Nucleus accumbens (tissue), 56 donors: ENCODE measurements at places on chromosomes 16 and 17.

DNA sequence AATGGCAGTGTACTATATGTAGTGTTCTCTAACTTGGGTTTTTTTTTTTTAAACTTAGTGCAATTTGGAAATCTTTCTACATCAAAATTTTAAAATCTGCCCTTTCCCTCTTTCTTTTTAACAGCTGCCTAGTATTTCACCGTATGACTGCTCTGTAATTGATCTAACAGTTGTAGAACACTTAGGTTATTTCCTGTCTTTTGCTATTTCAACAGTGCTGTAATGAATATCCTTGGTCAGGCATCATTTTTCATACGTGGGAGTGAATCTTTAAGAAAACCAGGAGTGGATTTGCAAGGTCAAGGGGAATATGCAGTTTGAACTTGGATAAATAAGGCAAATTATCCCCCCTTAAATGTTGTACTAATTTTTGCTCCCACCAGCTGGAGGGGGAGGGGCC, 3.8 kb downstream of the NLRC5 start:
- no peak for DNase-seq

DNA sequence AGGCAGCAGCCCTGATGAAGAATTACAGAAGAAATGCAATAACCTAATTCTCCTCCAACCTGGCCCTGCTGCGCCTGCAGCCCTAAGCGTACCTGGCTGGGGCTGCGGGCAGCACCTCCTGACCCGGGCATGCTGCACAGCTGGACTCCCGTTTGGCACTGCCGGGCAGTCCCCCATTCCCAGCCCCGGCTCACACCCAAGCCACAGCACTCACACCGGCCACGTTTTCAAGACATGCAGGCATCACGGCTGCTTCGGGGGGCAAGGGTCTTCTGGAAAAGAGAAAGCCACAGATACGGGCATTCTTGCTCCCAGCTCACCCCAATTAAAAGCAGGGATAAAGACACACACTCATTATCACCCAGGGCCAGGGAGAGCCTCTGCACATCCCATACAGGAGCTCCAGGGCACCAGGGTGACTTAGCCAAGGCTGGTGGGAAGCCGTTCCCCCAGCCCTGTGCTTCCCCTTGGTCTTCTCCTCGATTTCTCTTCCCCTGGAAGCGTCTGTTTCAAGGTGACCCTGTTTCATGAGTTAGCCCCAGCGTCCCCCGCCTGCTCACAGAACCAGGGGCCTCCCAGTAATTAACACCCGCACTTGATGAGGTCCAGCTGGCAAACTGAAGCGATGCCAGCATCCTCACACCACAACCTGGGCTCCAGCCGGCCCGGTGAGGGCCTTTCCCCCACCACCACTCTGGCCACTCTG, 216.7 kb downstream of the C16orf78 start:
- no peak for DNase-seq

DNA sequence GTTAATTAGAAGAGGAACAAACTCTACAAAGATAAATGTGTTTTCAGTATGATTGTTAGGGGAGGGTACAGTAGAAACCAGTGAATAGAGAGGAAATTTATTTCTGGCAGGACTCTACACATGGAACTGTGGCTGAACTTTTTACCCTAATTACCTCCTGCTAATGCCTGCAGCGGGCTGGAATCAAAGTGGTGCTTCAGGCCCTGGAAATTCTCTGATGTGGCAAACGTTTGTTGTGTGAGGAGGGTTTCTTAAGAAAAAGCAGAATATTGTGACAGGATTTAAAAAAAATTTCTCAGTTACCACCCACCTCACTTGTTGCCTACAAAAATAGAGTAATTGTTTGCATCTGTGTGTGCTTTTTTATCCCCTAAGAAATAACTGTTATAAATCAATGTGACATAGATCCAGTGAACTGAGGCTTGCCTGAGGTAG, 154.5 kb downstream of the BCAS3 start:
- no peak for DNase-seq

GRCh38 chr17:21300601-21301571, 16.4 kb downstream of the MAP2K3 start:
- no peak for DNase-seq

DNA sequence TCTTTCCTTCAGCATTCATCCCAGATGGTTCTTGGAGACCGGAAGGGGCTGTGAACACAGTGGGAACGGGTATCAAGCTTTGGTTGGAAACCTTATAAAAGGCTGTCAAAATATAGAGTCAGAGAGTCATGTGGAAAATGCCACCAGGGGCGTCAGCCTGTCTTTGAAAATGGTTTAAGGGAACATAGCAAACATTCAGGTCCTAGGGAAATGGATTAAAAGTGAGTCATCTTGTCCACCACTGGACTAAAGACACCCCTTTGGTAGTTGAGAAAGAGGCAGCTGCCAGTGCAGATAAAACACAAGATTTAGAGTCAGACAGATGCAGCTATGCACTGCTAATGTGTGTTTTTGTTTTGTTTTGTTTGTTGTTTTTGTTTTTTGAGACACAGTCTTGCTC, 47.8 kb upstream of the BCO1 start:
- DNase-seq, result no peak

DNA sequence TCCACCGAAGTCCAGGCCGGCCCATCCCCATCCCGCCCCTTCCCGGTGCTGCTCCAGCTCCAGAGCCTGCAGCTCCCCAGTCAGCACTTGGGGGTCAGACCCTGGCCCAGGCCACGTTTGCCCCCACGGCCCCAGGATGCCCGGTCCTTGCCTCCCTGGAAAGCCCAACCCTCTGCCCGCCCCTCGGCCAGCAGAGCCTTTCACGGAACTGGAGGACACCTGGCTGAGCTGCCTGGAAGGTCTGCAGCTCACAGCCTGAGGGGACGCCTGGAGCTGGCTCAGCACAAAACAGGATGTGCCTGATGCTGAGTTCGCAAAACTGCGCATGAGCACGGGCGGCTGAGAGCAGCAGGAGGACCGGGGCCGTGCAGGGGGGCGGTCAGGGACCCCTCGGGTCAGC, 29.7 kb upstream of the SSTR5 start:
- no peak for DNase-seq

DNA sequence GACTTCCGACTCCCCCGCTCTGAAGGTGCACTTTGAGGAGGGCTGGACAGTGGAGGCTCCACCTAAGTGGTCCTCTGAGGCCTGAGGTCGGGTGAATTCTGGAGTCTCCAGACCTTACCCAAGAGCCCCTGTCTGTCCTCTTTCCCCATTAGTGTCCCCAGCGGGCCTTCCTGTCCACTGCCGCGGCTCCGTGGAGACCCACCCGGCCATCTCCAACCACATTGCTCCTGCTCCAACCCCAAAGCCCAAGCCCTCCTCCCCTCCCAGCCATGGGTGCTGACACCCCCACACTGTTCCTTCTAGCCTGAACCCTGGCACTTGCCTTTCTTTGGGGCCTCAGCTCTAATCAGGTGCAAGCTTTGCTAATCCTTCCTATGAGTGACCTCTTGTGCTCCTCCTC, 283.1 kb upstream of the TNRC6C start:
- DNase-seq, result no peak

GRCh38 chr16:83929811-83930555, 23.1 kb upstream of the OSGIN1 start:
- DNase-seq, result no peak

DNA sequence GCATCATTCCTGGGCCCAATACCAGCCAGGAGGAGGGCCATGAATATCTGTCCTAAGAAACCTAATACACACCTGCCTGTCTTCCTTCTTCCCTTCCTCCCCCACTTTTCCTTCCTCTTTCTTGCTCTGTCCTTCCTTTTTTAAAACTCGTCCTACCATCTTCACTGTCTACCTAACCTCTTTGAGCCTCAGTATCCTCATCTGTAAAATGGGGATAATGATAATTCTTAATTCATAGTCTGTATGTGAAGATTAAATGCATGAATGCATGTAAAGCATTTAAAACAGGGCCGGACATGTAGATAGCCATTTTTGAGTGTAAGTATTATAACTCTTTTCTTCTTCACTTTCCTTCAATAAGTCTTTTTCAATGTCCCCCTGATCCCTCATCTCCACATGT, 560 bp downstream of the CRYBA1 start:
- DNase-seq, result no peak
